NCI-H2107 (cell line): ENCODE measurements at places on chromosomes 13 and 19.

DNA sequence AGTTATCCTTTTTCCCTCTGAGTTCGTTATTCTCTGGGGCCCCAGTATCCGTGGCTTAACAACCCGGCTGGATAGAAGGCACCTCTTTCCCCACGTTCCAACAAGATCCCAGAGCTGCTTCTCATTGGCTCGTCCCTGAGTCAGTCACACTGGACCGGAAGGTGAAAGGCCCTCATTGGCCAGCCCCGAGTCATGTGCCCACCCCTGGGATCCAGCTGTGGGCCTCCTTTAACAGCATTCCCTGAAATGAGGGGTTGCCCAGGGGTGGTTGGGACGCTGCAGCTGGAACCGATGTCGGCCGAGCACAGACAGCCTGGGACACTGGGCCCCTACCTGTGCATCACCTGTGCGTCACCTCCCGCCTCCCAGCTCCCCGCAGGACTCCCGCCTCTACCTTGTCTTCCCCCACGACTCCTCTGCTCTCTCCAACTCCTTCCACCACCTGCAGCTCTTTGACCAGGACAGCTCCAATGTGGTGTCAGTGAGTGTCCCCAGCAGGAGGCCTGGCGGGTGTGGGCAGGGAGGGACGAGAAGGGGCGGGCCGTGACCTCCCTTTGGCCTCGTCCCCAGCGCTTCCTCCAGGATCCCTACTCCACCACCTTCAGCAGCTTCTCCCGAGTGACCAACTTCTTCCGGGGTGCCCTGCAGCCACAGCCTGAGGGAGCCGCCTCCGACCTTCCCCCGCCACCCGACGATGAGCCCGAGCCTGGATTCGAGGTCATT, 4.3 kb downstream of the TBC1D17 start:
- DNase-seq = no peak

GRCh38 chr19:10583036-10583776, 3.9 kb downstream of the AP1M2 start:
- DNase-seq = no peak

DNA sequence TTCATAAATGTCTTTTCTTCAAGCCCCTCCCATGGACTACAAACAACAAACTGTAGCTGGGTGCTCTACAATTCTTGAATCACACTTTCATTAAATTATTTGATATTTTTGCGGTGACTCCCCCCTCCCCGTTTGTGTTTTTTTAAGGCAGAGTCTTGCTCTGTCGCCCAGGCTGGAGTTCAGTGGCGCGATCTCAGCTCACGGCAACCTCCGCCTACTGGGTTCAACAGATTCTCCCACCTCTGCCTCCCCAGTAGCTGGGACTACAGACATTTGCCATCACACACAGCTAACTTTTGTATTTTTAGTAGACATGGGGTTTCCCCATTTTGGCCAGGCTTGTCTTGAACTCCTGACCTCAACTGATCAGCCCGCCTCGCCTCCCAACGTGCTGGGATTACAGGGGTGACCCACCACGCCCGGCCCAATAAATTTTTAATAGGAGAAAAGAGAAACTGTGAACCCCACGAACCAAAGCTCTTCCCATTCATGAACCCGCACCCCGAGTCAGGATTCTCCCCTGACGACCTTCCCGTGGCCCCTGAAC, 703 bp downstream of the ZNF506 start:
- DNase-seq = no peak

DNA sequence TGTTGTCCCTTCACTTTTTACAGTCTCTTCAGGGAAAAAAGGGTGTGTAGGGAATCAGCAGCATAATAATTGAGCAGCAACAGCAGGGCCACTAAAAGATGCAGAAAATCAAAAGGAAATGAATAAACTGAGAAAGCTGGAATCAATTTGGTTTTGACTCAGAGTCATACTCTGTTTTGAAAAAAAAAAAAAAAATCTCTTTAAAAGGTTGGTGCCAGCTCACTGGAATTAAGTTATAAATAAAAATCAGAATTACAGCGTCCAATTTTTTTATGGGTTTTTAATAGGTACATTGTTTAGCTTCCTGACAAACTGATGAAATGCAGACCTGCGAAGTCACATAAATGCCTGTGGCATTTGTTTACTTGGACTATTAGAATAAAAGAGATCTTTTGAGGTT, 231.9 kb downstream of the COG6 start:
- no peak for DNase-seq
